Hematopoietic multipotent progenitor cell (in vitro differentiated cells): ENCODE measurements at places on chromosomes 4 and X. TPM values are rescaled to one million over a fixed set of nuclear protein-coding genes. Genes with fewer than 3 reads are reported as not detected.

Gene ZBED1
- 55.7 TPM for total RNA-seq

Gene HCCS
- total RNA-seq = 4.6 TPM

Gene SPATA4
- total RNA-seq = not detected

Gene PCDH18
- total RNA-seq = under 0.01 TPM
